ENCODE measurements at places on chromosomes 3 and 15.

- no peak for DNase-seq
These were observed 1.4 kb downstream of the NDUFB4 start for GRCh38 chr3:120597445-120598049.

DNA sequence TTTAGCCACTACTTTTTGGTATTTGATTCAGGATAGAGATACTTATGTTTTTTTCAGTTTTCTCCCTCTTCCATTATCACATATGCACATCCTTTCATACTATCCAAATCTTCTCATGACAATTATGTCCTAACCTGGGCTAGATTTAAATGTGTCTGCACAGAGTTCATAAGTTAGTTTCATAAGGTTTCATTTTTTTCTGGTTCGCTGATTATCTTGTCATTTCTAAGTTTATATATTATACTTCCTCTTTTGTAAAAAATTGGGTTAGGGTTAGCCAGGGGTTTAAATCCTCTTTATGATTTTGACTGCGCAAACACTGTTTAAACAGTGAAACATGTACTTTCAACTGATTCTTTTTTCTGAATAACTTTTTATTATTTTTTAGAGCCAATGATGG lies 148.6 kb downstream of the SST start:
- DNase-seq = no peak

GRCh38 chr3:124207873-124208485 lies 216.1 kb upstream of the ROPN1 start:
- DNase-seq = no peak

DNA sequence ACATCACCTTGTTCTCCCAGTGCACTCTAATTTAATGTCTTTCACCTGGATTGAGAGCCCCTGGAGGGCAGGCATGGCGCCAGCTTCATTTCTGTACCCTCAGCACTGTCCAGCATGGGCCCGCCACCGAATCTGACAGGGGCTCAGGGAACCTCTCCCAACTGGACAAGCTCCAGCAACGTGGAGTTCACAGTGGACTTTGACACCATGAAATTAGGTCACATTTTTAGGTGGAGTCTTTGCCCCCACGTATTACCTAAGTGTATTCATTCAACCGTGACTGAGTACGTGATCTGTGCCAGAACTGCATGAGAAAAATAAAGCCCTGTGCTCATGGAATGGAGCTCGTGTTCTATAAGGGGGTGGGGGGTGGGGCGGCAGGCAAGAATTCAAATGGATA lies 94.1 kb upstream of the ATP2B2 start:
- no peak for DNase-seq

DNA sequence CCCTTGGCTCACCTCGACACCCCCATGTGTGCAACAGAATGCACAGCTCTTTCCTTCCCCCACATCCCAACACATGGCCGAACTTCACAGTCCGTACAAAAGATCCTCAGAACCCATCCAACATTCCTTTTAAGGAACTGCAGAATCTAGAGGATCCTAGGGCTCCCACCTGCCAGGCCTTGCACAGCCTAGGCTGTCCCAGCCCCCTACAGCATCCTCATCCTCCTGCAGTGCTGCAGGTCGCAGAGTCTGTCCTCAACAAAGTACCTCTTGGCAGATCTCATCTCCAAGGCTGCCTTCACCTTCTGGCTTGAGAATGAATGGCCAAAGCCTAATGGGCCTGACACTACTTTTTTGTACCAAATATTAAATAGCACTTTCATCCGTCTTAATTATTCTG lies 19.8 kb downstream of the PRR23E start:
- DNase-seq = no peak

- DNase-seq = peak; percentile 53
These were observed 12.1 kb upstream of the THSD4 start for GRCh38 chr15:71103102-71103676.

DNA sequence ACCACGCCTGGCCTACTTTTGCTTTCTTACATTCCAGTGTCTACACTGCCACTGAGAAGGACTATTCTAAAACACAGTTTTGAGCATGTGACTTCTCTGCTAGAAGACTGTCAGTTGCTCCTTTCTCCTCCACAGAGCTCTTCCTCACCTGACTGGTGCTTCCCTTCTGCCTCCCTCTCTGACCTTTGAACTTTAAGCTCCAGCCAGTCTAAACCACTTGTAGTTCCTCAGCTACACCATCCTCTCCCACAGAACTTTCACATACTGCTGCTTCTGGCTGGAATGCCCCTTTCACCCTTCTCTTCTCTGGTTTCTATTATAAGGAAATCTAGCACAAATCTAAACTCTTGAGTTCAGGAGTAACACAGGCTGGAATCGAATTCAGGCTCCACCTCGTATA lies 9.1 kb downstream of the NCEH1 start:
- no peak for DNase-seq

- DNase-seq = no peak
These were observed 82.5 kb downstream of the STT3B start for GRCh38 chr3:31615071-31615875.

- no peak for DNase-seq
These were observed 8.3 kb downstream of the SERPINI1 start for GRCh38 chr3:167743799-167744198.

DNA sequence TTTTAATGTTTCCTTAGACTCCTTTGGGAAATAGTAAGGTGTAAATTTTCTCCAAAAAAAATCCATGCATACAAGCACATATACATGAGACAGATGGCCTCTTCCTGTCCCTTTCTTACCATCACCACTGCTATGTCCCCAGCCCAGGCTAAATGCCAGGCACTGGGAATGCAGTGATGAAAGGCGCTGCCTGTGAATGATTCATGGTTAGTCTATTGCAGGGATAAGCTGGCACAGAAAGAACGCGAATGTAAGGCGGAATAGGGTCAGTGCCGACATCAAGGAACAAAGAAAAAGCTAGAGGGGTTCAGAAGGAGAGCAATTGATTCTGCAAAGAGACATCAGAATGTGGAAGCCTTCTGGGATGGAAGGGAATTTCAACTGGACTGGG lies 36.2 kb upstream of the CFAP161 start:
- DNase-seq = no peak

DNA sequence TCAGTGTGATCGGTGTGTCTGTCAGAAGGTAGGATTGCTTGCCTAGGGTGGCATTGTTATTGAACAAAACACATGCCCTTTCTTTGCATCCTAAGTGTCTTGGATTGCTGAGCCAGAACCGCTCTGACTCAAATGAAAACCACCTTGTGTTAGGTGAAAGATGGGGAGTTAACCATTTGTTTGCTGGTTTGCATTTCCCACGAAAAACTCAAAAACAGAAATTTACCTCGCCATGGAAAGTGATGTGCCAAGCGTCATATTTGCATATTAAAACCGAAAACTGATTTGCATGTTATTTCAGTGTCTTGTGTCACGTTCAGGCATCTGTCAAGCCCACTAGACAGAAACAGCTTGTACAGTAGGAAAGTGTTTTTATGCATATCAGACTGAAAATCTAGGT lies 474.6 kb upstream of the TPRG1 start:
- DNase-seq = no peak

All from HTR-8/SVneo (cell line).